ENCODE measurements at places on chromosomes 4 and X.

DNA sequence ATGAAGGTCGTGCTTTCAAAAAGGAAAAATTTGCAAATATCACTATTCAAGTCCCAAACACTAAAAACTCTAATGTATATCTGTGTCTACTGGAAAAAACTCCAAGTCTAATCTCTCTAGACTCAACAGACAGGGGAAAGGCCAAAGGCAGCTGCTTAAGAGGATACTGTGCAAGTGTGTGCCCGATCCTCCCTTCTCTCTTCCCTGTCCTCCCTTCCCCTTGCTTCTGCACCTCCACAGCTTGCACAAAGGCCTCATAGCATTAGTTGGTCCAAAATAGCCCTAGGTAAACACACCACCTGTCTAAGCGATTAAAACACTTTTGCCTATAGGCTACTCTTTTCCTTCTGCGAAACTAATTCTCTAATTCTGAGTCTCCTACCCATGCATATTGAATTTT is 10.6 kb downstream of the C4orf54 start:
- no peak for DNase-seq

- DNase-seq: no peak
Observed at GRCh38 chr4:10569491-10569890, 112.3 kb upstream of the ZNF518B start.

DNA sequence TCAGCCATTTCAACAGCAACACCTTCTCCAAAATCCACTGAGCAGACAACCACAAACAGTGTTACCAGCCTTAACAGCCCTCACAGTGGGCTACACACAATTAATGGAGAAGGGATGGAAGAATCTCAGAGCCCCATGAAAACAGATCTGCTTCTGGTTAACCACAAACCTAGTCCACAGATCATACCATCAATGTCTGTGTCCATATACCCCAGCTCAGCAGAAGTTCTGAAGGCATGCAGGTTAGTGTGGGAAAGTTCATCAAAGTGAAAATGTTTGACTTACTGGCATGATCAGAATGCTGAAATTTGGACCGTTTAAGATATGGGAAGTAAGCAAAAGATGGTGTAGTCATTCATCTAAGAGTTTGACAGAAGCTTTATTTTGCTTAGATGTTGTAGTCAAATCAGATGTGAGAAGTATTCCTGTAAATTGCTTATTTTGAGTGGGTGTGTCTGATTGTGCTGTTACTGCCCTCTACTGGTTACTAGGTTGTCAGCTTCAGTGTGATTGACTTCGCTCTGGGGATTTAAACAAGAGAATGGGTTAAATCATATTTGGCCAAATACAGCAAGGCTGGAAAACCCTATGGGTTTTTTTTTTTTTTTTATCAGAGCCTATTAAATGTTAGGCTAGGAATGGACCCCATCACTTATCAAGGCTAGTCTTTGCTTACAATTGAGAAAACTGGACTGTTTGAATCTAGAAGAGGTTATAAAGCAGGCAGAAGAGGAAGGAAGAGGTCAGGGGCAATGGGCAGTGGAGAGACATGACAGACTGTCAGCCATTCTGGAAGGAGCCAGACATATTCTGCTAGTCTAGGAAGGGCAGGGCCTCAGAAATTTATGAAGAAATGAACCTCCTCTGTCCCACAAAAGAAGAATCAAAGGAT is 130.3 kb downstream of the DIPK2B start:
- no peak for DNase-seq

DNA sequence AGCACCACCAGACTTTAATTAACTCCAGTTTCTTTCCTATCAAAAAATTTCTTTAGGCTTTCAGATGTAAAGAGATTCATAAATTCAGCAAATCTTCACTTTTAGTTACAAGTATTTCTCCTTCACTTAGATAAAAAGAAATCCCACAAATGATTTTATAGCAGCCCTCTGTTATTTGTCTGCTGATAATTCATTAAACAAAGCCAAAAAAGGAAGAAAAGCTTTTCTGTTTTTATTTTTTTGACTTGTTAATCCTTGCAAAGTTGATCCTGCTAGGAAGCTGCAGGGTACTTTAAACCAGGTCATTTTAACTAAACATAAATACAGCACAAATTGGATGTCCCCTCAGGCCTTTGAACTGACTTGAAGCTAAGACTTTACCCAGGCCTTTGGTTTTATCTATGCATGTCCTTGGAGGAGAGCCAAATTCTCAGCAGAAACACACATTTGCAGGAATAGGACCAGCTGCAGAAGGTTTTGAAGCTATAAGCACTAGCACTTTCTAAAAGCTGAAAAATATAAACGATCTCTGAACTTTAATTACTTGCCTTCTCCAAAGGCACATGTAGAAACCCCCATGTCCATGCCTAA is 57.5 kb downstream of the PCDH18 start:
- no peak for DNase-seq

- DNase-seq: no peak
Observed at GRCh38 chrX:8323356-8323755, 141.3 kb upstream of the VCX3B start.

- no peak for DNase-seq
Observed at GRCh38 chr4:102493794-102494193, 7.4 kb upstream of the NFKB1 start.

DNA sequence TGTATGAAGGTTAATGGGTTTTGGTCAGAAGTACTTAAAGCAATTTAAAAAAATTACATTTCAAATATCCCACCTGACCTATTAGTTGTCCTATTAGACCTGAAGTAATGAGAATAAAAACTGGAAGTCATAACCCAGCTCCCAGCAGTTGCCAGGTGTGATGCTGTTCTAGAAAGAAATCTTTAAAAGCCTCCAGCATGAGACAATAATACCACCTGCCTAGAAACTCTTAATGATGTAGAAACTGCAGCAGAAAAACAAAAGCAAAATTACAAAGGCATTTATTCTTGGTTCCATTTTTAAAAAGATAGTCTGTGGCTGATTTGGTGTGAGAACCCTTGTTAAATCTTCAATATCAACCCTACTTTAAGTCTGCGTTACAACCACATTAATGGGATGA is 1137.7 kb upstream of the TENM3 start:
- DNase-seq: no peak

DNA sequence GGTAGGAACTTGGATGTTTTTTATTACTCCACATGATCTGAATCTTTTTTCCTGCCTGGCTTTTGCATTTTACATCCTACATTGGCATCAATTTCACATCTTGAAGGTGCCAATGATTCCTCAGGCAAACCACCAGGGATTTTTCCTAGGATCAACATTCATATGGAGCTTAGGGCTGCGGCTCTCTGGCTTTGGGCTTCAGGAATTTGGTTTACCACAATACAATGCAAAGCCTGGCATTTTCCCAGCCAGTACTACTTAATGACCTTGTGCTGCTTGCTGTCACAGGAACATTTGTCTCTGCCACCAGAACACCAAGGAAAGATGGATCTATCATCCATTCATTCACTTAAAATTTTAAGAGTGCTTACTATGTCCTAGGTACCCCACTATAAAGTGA is 180.7 kb downstream of the PDGFC start:
- DNase-seq: no peak

- DNase-seq: no peak
Observed at GRCh38 chr4:121980643-121981042, 28.8 kb upstream of the TRPC3 start.

DNA sequence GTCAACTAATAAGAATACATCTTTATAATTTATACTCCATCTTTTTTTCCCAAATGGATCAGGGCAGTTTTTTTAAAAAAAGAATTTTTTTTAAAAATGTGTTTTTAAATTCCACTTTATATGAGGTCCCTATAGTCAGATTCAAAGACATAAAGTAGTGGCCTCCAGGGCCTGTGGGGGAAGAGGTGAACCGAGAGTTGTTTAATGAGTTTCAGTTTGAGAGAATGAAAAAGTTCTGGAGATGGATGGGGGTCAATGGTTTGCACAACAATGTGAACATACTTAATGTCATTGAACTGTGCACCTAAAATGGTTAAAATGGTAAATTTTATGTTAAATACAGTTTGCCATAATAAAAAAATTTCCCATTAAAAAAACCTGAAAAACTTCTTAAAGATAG is 53.8 kb downstream of the ZNF827 start:
- DNase-seq: no peak

DNA sequence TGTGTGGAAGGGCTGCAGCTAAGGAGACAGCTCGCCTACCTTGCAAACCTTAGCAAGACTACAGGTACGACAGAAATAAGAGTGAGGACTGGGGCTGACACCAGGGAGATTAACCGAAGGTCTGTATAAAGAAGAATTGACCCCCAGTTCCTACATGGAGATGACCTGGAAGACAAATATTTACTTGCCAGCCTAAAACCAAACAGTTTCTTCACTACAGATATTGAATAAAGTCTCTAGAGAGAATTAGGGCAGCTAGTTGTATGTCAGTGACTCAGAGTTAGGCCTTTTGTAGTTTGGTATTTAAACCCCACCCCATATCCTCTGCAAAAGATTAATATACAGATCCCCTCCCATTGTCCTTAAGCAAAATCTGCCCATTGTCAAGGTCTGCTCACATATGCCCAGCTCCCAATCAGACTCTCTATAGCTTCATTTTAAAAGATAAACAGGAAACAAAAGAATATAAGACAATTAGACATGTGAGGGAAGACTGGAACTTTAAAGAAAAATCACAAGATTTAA is 28.1 kb upstream of the FRMPD3 start:
- DNase-seq: no peak

GRCh38 chr4:158895797-158896576 is 127.2 kb downstream of the FNIP2 start:
- DNase-seq: no peak

- no peak for DNase-seq
Observed at GRCh38 chr4:119810001-119810400, 181.4 kb upstream of the PDE5A start.

GRCh38 chr4:142960867-142961644 is 115.0 kb upstream of the INPP4B start:
- DNase-seq: no peak

DNA sequence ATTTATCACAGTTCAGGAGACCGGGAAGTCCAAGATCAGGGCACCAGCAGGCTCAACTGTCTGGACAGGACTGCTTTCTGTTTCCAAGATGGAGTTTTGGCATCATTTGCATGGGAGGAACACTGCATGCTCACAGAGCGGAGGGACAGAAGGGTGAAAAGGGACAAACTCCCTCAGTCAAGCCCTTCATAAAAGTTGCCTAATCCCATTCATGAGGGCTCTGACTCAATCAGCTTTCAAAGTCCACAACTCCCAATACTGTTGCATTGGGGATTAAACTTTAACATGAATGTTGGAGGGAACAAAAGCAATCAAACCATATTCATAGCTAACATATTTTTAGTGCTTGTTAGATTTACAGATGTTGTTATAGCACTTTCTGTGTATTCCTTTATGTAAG is 158.9 kb upstream of the MAD2L1 start:
- DNase-seq: no peak

- no peak for DNase-seq
Observed at GRCh38 chrX:12987900-12988594, 13.1 kb downstream of the TMSB4X start.

- DNase-seq: no peak
Observed at GRCh38 chr4:160563552-160564282, 1460.8 kb downstream of the RAPGEF2 start.

- DNase-seq: no peak
Observed at GRCh38 chr4:157521906-157522305, 301.4 kb downstream of the GRIA2 start.

GRCh38 chrX:4182408-4182806 is 469.0 kb upstream of the PRKX start:
- DNase-seq: no peak

- DNase-seq: no peak
Observed at GRCh38 chrX:10831716-10832502, 211.5 kb upstream of the MID1 start.

- no peak for DNase-seq
Observed at GRCh38 chr4:88276952-88277710, 7.2 kb downstream of the PPM1K start.

DNA sequence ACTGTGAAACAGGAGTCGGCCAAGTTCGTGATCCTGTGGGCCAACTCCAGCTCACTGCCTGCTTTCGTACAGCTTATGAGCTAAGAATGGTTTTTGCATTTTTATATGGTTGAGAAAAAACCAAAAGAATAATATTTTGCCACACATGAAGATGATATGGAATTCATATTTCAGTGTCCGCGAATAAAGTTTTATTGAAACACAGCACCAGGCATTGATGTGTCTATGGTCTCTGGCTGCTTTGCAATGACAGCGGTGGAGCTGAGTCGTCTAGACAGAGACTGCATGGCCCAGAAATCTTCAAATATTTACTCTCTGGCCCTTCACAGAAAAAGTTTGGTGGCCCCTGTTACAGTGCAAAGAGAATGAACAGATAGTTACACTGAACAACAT is 20.2 kb downstream of the CLCN4 start:
- DNase-seq: no peak

- DNase-seq: no peak
Observed at GRCh38 chr4:73707918-73708577, 32.3 kb upstream of the CXCL8 start.

- no peak for DNase-seq
Observed at GRCh38 chrX:24231131-24231540, 81.6 kb downstream of the ZFX start.

DNA sequence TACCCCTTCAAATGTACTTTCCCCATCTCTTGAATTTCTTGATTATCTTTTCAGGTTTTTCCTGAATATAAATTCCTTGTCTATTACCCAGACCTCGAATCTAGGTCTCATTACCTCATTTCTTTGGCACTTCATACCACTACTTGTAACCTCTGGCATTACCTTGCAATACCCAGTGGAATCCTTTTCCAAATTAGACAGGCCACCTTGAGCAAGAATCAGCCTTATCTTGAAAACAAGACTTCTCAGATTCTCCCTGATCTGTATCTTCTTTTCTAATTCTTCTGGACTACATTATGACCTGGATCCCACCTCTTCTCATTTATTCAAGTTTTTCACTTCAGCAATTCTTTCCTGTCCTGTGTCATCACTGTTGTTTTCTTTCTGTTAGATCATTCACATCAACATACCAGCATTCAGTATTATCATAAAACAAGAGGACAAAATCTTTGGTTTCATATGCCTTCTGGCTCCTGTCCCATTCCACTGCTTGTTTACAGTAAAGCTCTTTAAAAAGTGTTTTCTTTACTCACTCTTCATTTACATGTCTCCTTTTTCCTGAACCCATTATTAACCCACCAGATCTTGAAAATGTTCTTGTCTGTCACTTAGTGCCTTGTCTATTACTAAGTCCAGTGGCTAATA is 275.6 kb upstream of the HS3ST1 start:
- no peak for DNase-seq

DNA sequence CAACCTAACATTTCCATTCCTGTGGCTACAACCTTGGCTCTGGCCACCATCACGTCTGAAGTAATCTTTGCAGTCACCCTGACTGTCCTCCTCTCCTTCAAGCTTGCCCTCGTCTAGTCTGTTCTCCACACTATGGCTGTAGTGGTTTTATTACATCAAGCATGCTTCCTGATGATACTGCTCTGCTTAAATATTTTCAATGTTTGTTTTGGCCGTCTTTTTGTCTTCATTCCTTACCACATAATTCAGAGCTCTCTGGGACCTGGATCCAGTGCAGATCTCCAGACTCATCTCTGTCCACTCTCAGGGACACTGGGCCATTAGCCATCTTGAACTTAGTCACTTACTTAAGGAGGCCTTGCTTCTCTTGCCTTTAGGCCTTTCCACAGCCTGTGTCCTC is 27.7 kb upstream of the FREM3 start:
- no peak for DNase-seq

- DNase-seq: no peak
Observed at GRCh38 chr4:53191997-53192396, 173.9 kb downstream of the SCFD2 start.

- no peak for DNase-seq
Observed at GRCh38 chr4:174317531-174317930, 33.8 kb downstream of the CEP44 start.

All from GM12891 (cell line).